ENCODE measurements at places on chromosomes 1 and 21. TPM values are rescaled to one million over a fixed set of nuclear protein-coding genes. Genes with fewer than 3 reads are reported as not detected.

- DNase-seq, result peak; percentile 90
- H3K36me3 ChIP-seq, result peaks cover 3% of the 10 kb centered on the region
- no peak overlapping the region for H3K27ac ChIP-seq
- H3K4me1 ChIP-seq, result no peaks in the 10 kb centered on the region
Observed at GRCh38 chr1:36134505-36135329, 9.7 kb upstream of the COL8A2 start.

- H3K4me1 ChIP-seq, result peaks cover 2% of the 10 kb centered on the region
- no peak overlapping the region for H3K27ac ChIP-seq
- no peak for DNase-seq
- H3K4me3 ChIP-seq, result no peak overlapping the region
Observed at GRCh38 chr1:33742663-33743062, 121.2 kb upstream of the HMGB4 start.

GRCh38 chr1:2414297-2414958, 2.1 kb upstream of the PEX10 start:
- H3K4me3 ChIP-seq, result peak overlapping the region; percentile 92
- DNase-seq, result no peak
- no peaks in the 10 kb centered on the region for H3K36me3 ChIP-seq
- no peak overlapping the region for H3K27ac ChIP-seq

GRCh38 chr1:15288173-15288926, 41.3 kb downstream of the FHAD1 start:
- H3K36me3 ChIP-seq, result no peaks in the 10 kb centered on the region
- H3K27me3 ChIP-seq, result no peaks in the 10 kb centered on the region
- no peaks in the 10 kb centered on the region for H3K4me1 ChIP-seq
- no peak overlapping the region for H3K27ac ChIP-seq
- DNase-seq, result no peak

- DNase-seq, result no peak
- H3K27me3 ChIP-seq, result no peaks in the 10 kb centered on the region
- H3K36me3 ChIP-seq, result no peaks in the 10 kb centered on the region
- no peak overlapping the region for H3K27ac ChIP-seq
- H3K4me3 ChIP-seq, result no peak overlapping the region
Observed at GRCh38 chr1:111468717-111469100, 5.1 kb upstream of the C1orf162 start.

DNA sequence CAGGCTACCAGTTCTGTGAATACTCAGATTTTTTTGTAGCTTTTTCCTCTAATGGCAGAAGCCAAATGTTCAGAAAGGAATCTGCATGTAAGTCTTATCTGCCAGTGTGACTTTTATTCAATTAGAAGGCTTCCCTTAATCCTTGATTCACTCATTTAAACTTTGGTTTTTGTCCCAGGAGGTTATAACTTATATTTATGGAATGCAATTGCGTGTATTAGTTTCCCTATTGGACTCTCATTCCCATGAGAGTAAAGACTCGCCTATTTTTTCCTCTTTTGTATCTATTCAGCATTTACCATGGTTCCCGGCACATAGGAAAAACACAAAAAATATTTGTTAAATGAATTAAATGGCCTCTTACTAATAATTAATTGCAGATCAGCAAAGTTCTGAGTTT, 3.5 kb downstream of the NTMT2 start:
- H3K4me3 ChIP-seq, result no peak overlapping the region
- H3K27me3 ChIP-seq, result peaks cover 1% of the 10 kb centered on the region
- H3K36me3 ChIP-seq, result no peaks in the 10 kb centered on the region

DNA sequence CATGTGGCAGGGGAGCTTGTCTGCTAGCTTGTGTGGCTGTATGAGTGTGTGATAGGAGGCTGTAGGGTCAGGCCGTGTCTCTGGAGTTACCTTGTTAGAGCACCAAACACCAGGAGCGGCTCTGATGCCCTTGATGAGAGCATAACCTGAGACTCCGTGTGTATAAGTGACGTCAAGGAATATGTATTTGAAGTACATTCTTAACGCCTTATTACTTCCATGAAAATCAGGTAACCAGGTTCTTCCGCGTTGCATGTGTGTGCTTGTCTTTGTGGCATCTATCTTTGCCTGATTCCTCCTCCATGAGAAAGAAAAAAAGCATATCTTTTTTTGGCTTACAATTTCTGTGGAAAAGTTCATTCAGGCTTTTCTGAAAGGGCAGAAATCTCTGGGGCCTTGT, 4.6 kb downstream of the OLFML3 start:
- H3K4me1 ChIP-seq, result peaks cover 32% of the 10 kb centered on the region
- no peaks in the 10 kb centered on the region for H3K27me3 ChIP-seq

GRCh38 chr21:45788637-45789506, 145.3 kb downstream of the PCBP3 start:
- no peak overlapping the region for H3K4me3 ChIP-seq
- no peaks in the 10 kb centered on the region for H3K36me3 ChIP-seq
- no peaks in the 10 kb centered on the region for H3K27me3 ChIP-seq
- no peak overlapping the region for H3K27ac ChIP-seq
- no peak for DNase-seq

DNA sequence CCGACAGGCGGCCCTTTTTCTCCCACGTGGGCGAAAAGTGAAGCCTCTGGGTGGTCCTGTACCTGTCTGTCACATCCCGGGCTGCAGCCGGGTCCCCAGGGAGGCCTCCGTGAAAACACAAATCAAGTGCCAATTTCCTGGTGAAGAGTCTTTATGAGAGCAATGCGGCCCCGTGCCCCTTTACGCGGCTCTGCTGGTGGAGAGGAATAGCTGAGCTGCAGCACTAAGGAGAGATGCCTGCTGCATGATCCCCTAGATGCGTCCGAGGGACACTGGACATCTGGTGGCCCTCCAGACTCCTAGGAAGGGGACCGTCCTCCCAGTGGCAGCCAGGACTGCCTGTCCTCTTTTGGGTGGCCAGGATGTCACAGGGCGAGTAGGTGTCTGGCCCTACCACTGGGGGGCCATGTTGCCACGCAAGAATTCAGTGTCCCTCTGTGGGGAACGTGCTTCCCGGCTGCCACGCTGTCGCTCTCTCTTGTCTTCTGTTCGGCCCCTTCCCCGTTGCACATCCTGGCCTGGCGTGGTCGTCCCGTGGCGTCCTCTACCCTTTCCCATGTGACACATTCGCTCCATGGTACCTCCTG, 38.7 kb downstream of the COL18A1 start:
- no peak for DNase-seq
- H3K36me3 ChIP-seq, result no peaks in the 10 kb centered on the region
- H3K4me3 ChIP-seq, result no peak overlapping the region
- H3K4me1 ChIP-seq, result no peaks in the 10 kb centered on the region

DNA sequence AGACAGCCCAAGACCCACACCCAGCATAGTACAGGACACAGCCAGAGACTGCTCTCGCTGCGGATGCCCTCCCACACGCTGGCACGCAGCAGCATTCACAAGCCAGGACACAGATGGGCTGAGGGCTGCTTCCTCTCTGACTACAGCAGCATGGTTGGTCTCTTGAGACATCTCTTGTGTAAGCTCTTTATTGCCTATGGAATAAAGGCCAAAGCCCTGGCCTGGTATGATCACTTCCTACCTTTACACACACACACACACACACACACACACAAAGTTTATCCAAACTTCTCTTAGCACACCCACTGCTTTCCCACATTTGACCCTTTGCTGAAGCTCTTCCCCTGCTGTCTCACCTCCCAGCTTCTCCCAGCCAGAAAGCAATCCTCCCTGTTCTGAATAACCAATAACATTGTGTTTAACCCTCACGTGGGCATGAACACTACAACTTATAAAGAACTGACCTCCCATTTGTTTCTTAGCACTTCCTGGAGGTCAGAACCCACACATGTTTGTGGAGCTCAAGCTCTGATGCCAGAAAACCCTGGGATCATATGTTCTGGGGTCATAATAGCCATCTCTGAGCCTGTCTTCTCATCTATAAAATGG, 1.2 kb upstream of the LUZP1 start:
- no peak overlapping the region for H3K27ac ChIP-seq
- H3K27me3 ChIP-seq, result no peaks in the 10 kb centered on the region
- no peak for DNase-seq
- no peaks in the 10 kb centered on the region for H3K4me1 ChIP-seq

- H3K4me3 ChIP-seq, result no peak overlapping the region
- peaks cover 11% of the 10 kb centered on the region for H3K36me3 ChIP-seq
- H3K4me1 ChIP-seq, result no peaks in the 10 kb centered on the region
- no peak overlapping the region for H3K27ac ChIP-seq
- no peak for DNase-seq
Observed at GRCh38 chr21:42003051-42003461, 7.1 kb downstream of the ZBTB21 start.

DNA sequence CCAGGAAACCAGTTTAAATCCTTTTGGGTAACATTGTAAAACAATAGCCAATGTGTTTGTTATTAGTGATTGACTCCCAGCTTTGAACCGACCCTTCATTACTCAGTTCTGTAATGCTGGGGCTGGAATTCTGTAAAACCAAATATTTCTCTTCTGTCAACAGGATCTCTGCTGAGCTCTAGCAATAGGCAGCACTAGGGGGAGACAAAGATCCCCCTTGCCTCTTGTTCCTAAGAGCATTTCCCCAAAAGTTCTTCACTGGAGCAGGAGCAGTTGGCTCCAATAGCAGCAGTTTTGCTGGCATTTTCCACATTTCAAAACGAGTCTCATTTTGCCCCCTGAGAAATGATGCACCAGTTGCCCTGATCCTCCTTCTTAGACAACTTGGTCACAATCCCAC, 1671.1 kb downstream of the MRPL39 start:
- DNase-seq, result peak; percentile 47
- H3K36me3 ChIP-seq, result no peaks in the 10 kb centered on the region

DNA sequence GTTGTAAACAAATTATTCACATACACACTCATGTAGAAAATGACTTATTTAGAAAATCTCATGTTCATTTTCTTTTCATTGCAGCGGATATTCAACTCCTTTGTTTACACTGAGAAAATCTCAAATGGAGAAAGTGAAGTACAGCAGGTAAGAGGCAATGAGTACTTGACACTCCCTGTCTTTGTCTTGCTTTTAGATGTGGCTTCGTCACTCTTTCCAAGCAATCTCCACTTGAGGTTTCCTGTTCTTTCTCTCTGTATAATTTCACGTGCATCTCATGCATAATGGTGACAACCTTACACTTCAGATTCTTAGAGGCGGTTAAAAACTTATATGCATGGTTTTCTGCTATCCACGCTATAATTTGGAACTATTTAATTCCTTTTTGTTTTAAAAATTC, 80.6 kb downstream of the CACHD1 start:
- peaks cover under 1% of the 10 kb centered on the region for H3K4me1 ChIP-seq
- no peak for DNase-seq
- no peak overlapping the region for H3K4me3 ChIP-seq
- no peaks in the 10 kb centered on the region for H3K36me3 ChIP-seq
- no peak overlapping the region for H3K27ac ChIP-seq
- H3K27me3 ChIP-seq, result no peaks in the 10 kb centered on the region

DNA sequence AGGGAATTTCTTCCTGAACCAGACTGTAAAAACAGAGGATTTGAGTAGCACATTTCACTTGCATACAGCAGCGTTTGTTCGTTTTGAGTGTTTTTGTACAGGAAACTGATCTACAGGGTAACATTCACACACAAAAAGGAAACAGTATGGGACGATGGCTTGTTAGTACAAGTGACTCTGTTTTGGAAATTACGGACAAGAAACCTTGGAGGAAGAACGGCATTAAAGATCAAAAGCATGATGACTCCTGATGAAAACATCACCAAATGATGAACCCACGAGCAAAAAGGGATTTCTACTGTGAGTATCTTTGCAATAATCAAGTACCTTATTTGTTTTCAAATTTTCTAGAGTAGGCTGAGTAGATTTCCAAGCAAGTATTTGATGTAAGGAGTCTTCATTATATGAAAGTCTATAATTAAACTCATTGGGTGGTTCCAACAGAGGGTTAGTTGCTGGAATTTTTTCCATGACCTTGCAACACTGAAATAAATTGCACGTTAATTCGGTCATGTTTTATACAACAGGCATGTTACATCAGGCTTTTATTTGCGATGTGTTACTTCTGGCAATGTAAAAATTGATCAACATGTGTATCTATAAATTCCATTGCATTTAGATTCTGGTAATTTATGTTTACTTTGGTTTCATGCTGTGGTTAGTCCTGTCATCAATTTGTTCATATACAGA, 76.7 kb upstream of the KCNK2 start:
- H3K27me3 ChIP-seq, result no peaks in the 10 kb centered on the region
- no peak overlapping the region for H3K4me3 ChIP-seq
- no peaks in the 10 kb centered on the region for H3K4me1 ChIP-seq
- no peaks in the 10 kb centered on the region for H3K36me3 ChIP-seq
- no peak overlapping the region for H3K27ac ChIP-seq

- no peak overlapping the region for H3K27ac ChIP-seq
- H3K36me3 ChIP-seq, result no peaks in the 10 kb centered on the region
- no peak overlapping the region for H3K4me3 ChIP-seq
- peaks cover 3% of the 10 kb centered on the region for H3K4me1 ChIP-seq
- no peaks in the 10 kb centered on the region for H3K27me3 ChIP-seq
Observed at GRCh38 chr1:33372677-33373076, 51.8 kb upstream of the A3GALT2 start.

- H3K4me3 ChIP-seq, result peak overlapping the region; percentile 80
- no peaks in the 10 kb centered on the region for H3K27me3 ChIP-seq
- no peak overlapping the region for H3K27ac ChIP-seq
- DNase-seq, result peak; percentile 62
- H3K36me3 ChIP-seq, result no peaks in the 10 kb centered on the region
Observed at GRCh38 chr1:63327417-63328054, 5.2 kb downstream of the FOXD3 start.

DNA sequence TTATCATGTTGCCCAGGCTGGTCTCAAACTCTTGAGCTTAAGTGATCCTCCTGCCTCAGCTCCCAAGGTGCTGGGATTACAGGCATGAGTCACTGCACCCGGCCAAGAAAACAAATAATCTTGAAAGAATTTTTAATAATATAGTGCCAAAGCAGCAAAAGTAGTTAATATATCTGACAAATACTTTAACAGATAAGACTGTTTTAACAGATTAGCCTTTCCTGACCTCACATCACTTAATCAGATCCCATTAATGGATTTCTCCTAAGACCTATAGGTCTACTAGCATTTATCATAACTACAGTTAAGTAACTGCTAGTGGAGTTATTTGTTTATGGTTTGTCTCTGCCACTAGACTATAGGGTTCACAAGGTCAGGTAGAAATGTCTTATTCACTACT, 61.1 kb upstream of the HP1BP3 start:
- peaks cover 63% of the 10 kb centered on the region for H3K36me3 ChIP-seq
- no peaks in the 10 kb centered on the region for H3K4me1 ChIP-seq
- no peak overlapping the region for H3K27ac ChIP-seq
- no peak overlapping the region for H3K4me3 ChIP-seq

- no peak for DNase-seq
- no peaks in the 10 kb centered on the region for H3K27me3 ChIP-seq
- H3K36me3 ChIP-seq, result no peaks in the 10 kb centered on the region
- peaks cover 3% of the 10 kb centered on the region for H3K4me1 ChIP-seq
- no peak overlapping the region for H3K4me3 ChIP-seq
Observed at GRCh38 chr1:94793296-94793656, 26.9 kb upstream of the SLC44A3 start.

The FMO2 gene
- total RNA-seq, result not detected

The ZSCAN20 gene
- 3.7 TPM for total RNA-seq

The CACHD1 gene
- total RNA-seq, result 44.7 TPM

The TDRKH gene
- 23.8 TPM for total RNA-seq

The MRPL55 gene
- 62.7 TPM for total RNA-seq

The FAM43B gene
- 2.2 TPM for total RNA-seq

Data from H1 (cell line).